ENCODE measurements at places on chromosomes 6 and 20.

DNA sequence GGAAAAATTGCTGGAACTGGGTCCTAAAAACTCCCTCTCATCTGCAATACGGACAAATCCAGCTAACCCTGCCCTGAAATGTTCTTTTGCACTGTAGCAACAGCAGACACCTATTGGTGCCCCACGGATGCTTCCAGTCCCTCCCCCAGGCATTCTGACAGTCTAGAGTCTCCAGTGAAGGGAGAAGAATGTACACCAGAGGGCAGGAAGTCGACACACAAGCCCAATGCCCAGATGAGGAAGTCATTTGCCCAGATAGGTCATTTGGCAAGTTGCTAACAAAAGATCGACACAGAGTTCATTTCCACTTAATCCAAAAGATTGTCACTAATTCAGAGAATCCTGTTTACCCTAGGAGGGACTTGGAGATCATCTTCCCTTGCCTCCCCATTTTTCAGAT is 293.0 kb upstream of the PRDM1 start:
- DNase-seq: no peak

GRCh38 chr6:82484001-82484400 is 120.4 kb downstream of the TPBG start:
- DNase-seq: no peak

- DNase-seq: peak; percentile 17
Observed at GRCh38 chr20:4136078-4136966, 121.0 kb upstream of the RNF24 start.

DNA sequence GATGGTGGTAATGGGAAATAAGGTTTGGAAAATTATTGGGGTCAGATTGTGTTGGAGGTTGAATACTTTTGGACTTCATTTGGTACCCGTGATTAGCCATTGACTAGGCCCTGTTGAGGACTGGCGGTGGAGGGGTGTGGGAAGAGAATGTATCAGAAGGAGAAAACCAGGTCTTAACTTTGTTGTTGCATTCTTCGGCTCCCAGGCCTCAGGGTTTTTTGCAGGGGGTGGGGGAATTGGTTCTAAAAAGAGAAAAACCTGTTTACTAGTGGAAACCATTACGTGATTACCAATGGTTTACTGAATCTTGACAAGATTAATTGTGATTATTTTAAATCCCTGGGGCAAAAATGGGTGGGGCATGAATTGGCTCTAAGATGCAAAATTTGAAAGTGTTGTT is 85.1 kb downstream of the PHF20 start:
- no peak for DNase-seq

DNA sequence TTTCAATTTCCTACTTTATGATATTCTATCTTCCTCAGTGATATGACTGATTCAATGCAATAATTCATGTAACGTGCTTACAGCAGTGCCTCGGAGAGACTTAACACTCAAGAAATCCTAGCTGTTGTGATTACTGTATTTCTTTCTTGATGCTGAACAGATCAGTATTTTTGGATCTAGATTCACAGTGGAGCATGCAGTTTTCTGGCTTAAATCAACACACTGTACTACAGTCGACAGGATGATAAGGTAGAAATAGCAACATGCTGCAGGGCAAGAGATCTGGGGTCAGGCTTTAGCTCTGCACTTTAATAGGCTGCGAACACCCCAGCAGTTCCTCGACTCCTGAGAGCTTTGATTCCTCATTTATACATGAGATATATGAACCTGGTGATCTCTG is 161.0 kb downstream of the AIG1 start:
- no peak for DNase-seq

GRCh38 chr20:23132293-23132929 is 46.3 kb upstream of the CD93 start:
- DNase-seq: no peak

DNA sequence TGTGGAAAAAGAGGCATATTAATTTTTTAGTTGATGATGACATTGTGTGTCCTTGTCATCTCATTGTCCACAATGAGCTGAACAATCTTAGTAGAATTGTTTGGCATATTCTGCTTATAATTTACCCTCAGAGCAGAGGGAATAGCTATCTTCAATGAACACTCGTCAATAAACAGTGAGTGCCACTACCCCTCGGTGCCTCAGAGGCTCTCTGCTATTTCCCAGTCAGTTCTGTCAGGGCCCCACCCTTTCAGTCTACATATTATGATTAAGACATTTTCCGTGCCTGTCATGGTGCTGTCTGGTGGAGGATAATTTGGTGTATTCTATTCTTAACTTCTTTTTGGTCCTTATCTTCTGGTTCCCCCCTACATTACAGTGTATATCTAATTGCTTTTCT is 31.2 kb downstream of the NUS1 start:
- DNase-seq: no peak

- no peak for DNase-seq
Observed at GRCh38 chr6:3252861-3253596, 5.7 kb upstream of the PSMG4 start.

DNA sequence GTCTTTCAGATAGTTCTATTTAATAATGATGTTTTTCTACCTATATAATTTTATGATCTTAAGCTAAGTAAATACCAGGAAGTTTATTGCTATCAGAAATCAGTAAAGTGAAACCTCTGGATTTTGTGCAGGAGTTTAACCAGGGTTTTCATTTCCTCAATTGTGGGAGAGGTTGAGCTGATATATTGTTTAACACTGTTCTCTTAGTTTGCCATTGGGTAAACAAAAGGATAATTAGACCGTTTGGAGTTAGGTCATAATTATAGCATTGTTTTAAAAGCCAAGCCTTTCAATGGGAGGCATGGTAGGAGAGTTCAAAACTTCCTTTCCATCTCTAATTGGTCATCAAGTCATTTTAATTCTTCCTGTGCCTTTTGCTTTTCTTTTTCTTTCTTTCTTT is 58.7 kb downstream of the STXBP5 start:
- no peak for DNase-seq

DNA sequence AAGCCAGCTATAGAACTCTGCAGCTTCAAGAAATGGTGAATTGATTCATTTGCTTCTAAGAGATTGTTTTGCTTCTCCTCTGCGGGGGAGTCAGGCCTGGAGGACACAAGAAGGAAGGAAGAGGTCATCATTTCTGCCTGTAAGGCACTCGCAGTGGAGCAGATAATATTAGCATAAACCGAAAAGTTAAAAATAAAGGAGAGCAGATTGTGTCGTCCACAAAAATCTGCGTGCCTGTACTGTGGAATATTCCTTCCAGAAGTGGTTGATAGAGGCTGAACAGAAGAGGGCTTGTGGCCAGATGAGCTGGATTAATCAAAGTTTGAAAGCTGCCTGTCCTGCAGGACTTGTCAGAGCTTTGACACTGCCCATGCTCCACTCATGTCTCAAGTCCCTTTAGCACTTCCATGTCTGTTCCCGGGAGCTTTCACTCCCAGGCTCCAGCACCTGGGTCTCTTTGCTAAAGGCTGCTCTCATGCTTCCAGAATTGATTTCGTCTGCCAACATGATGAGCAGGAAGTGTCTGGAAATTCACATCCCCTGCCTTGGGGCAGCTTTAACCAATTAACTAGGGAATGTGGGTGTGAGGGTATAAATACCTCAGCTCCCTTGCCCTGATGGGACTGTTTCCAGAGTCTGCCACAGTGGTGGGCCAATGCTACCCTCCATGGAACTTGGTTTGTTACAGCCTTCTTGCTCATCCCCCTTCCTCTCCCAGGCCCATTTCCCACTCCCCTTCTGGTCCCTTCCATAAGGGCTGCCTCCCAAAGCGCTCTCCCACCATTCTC is 65.1 kb upstream of the STX16 start:
- DNase-seq: peak; percentile 49

DNA sequence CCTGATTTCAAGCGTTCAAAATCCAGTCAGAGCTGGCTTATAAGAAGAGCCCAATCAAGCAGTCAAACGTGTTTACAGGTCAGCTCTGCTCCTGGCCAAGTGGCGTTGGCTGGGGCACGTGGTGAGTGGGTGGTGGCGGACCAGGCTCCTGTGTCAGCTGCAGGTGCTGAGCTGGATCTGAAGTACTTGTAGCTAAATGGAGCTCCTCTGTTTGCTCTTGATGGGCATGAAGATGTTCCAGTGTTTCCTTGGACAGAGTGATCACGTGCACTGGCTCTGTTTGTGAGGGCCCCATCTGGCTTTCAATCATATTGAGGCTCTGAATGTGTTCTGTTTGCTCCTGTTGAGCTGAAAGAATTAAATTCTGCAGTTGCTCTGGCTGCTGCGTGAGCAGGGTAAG is 10.2 kb upstream of the MICAL1 start:
- no peak for DNase-seq

DNA sequence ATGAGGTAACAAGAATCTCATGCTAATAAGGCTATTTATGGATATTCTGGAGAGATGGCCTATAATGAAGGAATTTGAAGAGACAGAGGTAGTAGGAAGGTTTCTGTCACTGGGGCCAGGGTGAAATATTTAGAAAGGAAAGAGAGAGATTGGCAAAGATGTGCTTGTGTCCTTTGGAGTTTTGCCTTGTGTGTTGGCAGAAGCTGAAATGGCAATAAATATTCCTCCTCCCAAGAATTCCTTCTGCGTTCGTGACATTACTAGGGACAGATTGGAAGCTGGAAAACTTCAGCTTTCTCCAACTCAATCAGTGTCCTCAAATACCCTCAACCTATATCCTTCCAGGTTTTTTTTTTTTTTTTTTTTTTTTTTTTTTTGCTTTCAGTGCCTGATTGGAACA is 6.3 kb downstream of the SAMD5 start:
- DNase-seq: no peak

DNA sequence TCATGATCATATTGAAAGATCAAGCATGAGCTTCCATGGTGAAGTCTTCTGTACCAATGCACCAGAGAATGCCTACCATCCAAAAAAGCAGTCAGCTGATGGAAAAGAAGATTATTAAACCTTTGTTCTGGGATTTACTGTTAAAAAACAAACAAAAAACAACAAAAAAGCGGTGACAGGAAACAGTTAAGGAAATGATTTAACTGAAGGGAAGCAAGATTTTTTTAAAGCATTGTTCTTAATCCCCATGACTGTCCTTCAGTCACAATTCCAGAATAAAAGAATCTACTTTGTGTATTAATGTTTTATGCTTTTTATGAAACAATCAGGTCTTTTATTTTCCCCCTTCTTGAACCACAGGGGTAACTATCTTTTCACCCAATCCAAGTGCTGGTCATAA is 23.9 kb downstream of the FAM162B start:
- DNase-seq: no peak

DNA sequence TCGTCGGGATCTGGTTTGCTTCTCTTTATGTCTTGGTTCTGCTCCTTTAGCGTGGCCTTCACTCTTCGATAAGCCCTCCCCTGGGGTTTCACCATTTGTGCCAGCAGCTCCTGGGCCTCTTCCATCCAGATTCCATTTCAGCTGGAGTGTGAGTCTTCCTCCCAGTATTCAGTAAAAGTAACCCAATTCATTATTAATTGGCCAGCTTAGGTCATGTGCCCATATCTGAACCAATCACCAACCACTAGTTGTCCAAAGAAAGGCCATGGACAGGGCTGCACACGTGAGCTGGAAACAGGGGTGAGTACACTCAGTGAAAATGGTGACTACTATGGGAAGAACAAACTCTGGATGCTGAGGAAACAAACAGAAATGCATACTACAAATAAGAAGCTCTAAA is 2.8 kb upstream of the DOK5 start:
- no peak for DNase-seq

DNA sequence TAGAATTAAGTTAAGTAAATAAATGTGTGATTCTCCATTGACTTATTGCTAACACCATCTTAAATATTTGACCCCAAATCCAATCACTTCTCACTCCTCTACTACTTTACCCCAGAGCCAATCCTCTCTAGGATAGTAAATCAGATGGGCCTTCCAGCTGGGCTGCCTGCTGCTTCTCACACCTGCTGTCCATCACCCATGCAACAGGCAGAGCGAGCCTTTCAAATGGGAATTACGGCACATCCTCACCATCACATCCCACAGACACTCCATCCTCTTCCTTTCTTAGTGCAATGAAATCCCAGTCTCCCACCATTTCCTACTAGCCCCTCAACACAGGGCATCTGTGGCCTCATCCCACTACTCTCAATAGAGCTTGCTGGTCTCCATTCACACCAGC is 34.0 kb downstream of the HLA-F start:
- DNase-seq: no peak

DNA sequence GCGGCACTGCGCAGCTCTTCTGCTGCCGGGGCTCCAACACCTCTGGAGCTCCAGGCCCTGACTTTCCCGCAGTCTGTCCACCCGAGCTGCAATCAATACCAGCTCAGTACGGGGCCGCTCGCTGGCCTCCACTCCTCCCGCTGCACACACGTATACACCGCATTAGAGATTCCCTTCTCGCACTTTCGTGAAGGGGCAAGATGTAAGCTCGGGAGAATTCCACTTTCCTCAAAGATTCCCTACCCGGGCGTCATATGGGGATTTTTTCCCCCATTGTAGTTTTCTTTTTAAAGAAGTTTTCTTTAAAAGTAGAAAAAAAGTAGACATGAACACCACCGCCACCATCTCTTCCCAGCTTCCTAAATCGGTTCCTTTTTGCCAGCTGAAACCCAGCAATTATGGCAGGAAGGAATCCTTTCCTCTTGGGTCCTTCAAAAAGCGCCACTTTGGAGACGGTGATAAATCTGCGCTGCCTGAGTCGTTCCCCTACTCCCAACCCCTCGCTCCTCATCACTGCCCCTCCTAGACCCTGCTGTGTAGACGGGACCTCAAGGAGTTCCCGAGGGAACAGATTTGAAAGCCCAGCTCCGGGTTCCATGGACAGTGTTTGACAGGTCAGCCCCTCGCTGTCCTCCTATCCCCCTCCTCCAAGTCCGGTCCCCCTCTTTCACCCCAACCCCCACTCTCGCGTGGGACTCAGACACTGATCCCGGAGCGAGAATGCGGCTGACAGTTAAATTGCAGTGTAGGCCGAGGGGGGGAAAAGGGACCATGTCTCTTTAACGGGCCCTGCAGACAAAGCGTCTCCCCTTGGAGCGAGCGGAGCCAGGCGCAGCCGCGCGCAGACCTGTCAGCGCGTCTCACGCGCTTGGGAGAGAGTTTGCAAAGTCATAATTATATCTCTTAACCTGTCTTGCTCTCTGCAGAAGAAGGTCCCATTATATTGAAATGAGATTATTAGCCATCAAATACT is 39.5 kb downstream of the NCR2 start:
- no peak for DNase-seq

Measured in AG10803 (cell line).